ENCODE measurements at places on chromosomes 11 and 22. TPM values are rescaled to one million over a fixed set of nuclear protein-coding genes. Genes with fewer than 3 reads are reported as not detected.

DNA sequence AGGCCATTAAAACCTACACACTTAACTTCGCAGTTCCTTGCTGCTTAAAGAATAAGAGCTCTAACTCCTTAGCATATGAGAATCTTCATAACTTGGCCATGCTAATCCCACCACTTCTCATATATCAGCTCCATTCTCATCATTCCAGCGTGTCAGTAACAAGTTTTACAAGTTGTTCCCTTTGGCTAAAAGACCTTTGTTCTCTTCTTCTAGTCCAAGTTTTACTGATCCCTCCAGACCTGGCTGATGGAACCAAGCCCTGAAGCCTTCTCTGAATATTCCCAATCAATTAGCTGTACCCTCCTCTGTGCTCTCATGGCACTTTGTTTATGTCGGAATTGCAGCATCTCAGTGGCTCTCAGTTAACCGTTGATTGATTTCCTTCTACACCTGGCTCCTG, 35.8 kb downstream of the GAB2 start:
- DNase-seq = no peak

- DNase-seq = peak; percentile 66
These were observed 24.7 kb upstream of the SLC22A12 start for GRCh38 chr11:64566042-64566914.

DNA sequence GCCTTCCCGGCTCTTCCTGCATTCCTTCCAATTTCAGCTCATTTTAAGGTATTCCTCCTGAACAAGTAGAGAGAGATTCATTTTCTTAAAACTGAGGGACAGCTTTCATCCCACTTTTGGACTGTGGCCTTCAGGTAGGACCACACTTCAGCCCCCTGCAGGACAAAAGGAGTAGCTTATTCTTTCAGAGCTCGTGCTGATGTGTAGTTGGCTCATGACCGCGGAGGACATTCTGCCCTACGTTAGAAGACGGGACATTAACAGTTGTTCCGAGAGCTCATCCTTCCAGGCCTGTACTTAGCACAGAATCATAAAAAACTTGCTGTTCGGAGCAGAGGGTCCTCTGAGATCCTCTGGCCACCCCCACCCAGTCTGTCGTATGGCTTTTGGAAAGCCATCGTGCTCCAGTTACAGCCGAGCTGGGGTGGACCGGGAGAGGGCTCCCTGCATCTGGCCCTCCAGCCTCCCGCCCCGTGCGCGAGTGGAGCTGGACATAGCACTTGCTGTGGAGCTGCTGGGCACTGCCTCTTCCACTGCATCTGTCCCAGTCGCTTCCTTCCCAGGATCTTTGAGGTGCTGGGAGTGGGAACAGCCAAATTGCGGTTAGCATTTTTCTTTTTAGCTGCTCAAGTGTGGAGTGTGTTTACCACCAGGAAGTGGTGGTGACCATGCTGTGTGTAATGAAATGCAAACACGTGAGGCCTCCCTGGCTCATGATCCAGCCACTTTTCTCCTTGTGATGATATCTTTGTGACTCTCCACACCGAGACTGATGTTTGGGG, 250.3 kb downstream of the TBC1D22A start:
- DNase-seq = no peak

DNA sequence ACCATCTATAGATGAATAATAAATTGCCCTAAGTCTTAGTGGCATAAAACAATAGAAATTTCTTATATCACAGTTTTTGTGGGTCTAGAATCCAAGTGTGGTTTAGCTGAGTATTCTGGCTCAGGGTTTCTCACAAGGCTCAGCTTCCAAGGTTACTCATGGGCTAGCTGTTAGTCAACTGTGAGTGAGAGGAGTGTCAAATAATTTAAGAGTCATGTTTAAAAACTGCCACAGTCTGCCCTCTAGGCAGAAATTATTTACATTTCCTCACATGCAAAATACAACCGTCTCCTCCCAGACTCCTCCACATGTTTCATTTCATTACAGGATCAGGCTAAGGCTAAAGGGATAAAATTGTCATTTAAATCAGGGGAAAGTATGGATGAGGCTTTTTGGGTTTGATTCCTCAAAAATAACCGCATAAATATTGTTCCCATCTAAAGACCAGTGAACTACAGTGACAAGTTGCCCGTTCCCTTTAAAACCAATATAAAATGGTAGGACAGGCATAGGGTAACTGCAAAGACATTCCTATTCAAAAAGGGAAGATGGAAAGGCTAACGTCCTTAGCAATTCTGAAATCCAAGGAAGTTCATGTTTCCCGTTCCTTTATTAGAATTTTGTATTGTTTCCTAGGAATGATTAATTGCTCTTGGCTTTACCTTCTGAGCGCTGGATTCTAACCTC, 324.3 kb downstream of the DYNC2H1 start:
- no peak for DNase-seq

DNA sequence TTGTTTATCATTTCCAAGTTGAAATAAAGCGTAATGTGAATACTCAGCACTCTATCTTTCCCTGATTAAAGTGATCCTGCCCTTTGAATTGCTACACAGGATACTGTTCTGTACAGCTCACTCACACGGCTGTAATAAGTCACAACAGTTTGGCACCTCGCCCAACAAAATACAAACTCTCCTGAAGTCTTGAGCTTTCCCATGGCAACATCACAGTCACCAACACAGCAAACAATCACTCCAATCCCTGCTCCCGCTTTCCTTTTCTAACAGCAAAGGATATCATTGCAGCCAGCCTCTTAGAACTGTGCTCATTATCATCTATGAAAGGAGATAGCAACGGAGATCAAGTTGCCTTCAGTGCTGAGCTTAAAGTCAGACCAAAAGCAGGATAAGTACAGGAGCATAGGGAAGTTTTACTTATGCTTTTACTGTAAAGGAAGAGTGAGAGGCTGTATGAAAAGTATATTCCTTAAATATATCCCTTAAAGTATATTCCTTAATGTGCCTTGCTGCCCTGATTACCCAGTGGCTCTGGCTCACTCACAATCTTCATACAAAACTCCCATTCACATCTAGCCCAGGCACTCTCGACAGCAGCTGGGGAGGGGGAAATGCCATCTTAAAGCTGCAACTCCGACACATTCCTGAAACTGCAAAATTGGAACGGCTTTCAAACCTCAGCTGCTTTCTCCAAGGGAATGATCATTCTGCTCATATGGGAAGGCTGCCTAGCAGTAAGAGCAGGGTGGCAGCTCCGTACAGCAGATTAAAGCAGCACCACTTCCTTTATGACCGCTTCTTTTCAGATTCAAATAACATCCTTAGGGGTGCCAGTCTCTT, 35.8 kb downstream of the MAML2 start:
- DNase-seq = peak; percentile 99

DNA sequence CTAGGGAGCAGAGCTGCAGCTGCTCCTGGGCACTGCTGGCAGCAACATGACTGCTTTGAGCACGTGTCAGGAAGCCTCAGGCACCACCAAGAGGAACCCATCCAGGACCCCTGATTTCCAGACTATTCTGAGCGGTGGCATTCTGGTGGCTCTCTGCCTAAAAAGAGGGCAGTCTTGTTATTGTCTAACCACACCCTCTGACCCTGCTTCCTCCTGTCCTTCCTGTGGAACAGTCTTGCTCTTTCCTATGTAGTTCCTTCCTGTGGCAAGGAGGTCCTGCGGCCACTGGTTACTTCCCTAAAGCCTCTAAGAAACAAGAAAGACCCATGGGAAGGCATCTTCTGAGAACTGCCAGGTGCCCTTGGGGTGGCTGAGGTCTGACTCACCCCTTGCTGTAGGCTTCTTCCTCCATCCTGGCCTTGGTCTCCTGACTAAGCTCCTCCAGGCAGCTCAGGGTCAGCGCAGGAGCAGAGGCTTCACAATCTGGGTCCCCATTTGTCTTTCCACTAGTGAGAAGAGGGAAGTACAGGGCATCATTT, 13.1 kb upstream of the LYVE1 start:
- no peak for DNase-seq

DNA sequence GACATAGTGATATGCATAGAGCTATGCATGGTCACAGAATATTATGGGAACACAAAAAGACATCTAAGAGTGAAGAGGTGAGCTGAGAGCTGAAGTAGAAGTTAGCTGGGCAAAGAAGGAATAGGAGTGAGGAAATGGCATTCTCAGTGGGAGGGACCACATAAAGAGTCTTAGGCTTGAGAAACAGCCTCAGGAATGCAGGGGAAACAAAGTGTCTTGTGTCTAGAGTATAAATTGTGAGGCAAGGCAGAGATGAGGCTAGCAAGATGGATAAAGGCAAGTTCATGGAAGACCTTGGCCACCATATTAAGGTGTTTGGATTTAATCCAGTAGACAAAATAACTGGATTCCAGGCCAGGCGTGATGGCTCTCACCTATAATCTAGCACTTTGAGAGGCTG, 40.6 kb upstream of the CRTAM start:
- no peak for DNase-seq

GRCh38 chr22:17878941-17879340, 104.7 kb upstream of the BID start:
- no peak for DNase-seq

DNA sequence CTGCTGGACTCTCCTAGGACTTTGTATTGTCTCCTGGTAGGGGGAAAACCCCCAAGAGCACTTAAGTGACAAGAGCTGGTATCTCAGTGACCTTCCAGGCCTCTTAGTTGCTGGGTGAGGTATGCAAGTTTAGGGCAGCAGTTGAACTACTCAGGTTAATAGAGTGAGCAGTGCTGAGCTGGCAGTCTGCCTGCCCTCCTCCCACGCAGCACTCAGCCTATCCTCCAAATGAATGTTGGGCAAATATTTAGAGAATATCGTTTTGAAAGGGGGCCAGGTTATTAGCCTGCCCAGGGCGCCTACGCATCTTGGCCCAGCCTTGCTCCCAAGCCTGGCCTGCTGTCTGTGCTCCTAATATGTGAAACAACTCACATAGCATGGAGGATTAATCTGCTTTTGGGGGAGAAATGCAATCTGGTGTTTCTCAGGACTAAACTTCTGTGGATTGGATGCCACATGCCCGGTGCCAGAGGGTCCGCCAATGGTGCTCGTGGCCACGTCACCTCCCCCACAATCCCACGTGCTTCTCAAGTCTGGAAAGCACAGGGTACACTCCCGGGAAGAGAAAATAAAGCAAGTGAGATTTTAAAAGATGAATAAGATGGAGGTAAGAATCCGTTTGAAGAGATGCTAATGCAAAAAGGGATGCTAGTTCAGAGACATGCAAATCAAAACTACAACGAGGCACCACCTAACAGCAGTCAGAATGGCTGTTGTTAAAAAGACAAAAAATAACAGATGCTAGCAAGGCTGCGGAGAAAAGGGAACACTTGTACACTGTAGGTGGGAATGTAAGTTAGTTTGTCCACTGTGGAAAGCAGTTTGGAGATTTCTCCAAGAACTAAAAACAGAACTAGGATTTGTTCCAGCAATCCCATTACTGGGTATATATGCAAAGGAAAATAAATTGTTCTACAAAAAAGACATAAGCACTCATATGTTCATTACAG, 67.7 kb downstream of the SPON1 start:
- DNase-seq = no peak

DNA sequence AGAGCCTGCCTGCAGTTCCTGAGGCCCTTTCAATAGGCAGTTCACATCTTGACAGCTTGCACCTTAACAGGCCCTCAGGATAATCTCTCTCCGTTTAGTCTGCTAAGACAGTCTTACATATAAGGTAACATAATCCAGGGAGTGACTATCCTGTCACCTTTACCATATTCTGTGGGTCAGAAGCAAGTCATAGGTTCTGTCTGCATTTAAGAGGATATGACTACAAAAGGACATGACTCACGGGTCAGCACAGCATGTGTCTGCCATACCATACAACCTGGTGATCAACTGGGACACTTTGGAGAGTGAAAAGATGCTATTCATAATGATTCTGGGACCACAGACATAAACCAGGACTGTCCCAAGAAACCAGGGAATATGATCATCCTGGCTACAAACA, 611.1 kb downstream of the SOX6 start:
- DNase-seq = no peak

DNA sequence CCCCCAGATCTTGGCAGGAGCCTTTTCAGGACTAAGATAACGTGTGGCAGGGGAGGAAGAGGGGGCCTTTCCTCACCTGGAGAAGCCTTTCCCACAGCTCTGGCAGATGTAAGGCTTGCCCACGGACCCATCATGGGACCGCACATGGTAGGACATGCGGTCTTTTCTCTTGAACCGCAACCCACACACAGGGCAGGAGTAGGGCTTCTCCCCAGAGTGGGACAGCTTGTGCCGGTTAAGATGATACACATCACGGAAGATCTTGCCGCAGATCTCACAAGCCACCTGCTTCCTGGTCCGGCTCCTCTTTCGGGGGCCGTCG, 1.9 kb downstream of the PATZ1 start:
- no peak for DNase-seq

- no peak for DNase-seq
These were observed 12.9 kb upstream of the FAT3 start for GRCh38 chr11:92211576-92212167.

GRCh38 chr22:27113211-27113635, 455.8 kb downstream of the MIAT start:
- no peak for DNase-seq

- no peak for DNase-seq
These were observed 18.1 kb upstream of the INCENP start for GRCh38 chr11:62105667-62106191.

- DNase-seq = peak; percentile 60
These were observed 15.7 kb downstream of the CRTAM start for GRCh38 chr11:122853971-122854446.

DNA sequence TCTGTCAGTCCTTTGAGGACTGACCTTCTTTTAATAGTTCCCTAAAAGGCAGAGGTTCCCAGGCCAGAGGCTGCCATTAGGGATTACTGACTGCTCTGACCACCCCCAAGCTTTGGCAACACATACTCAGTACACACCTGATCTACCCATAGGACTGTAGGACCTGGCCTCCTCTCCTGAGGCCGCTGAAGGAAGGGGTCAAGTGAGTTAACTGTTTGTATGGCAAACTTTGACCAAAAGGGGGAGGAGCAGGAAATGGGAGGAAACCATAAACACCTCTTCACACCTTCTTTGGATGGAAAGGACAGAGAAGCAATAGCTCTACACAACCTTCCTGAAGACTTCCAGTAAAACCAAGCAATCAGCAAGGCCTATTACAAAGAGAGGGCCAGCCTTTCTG, 104.0 kb downstream of the APOL5 start:
- DNase-seq = no peak

DNA sequence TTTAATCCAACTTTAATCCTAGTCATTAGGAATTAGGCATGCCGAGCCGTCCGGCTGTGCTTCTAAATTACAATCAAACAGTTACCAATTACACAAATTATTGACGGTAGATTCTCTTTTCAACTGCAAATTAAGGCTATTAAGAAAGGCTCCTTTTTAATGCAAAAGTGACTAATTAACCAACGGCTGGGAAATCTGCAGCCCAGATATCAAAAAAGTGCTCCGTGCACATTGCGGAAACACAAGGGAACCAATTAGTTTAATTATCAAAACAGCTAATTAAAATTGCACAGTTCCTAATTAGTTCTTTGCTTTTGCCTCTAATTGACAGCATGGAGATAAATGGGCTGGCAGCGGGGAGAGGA, 19.4 kb upstream of the LMO1 start:
- no peak for DNase-seq

Gene C22orf42
- not detected for polyA plus RNA-seq

Gene CD3D
- polyA plus RNA-seq = 0.98 TPM

Gene HTATIP2
- polyA plus RNA-seq = 3.9 TPM

Gene DDI1
- polyA plus RNA-seq = not detected

Gene ME3
- 12.6 TPM for polyA plus RNA-seq

Gene ABCG4
- polyA plus RNA-seq = 0.63 TPM

Gene ZBTB44
- polyA plus RNA-seq = 62.7 TPM

Gene PSMD13
- polyA plus RNA-seq = 148 TPM

All from left renal pelvis (tissue), 4 donors.